Stimulated activated CD8-positive, alpha-beta memory T cell treated with anti-CD3 and anti-CD28 coated beads, Interleukin-15, amount 100 ng/mL, for 4 hours (primary cell): ENCODE measurements at places on chromosomes 3 and 15.

DNA sequence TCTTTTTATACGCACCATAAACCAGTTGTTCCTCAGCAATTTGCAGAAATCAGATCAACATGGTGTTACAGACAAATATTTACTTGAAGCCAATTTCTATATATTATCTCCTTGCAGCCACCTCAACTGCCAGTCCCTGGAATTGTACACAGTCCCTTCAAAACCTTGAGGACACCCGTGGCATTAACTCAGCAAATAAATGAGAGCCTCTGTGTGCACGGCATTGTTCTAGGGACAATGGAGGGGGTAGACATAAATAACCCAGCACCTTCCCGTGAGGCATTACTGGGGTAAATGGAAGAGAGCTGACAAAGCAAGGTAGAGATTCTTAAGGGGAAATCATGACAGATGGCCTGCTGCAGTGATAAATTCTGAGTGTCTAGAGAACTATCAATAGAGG lies 12.5 kb downstream of the TM2D3 start:
- no peak for DNase-seq

DNA sequence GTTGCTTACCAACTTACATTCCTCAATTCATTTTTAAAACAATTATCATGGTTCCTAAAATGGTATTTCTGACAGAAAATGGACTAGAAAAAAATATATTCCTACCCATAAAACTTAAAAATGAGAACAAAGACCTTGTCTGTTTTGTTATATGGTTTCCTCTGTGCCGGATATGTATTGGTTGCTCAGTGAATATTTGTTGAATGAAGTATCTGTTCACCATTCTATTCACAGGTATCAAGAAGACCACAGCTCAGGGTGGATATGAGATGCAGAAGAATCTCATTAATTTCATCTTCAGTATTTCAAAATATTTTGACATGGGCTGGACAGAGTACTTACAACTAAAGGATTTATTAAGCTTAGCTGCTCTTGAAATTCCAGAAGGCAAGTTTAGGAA lies 58.1 kb downstream of the TUSC7 start:
- no peak for DNase-seq

DNA sequence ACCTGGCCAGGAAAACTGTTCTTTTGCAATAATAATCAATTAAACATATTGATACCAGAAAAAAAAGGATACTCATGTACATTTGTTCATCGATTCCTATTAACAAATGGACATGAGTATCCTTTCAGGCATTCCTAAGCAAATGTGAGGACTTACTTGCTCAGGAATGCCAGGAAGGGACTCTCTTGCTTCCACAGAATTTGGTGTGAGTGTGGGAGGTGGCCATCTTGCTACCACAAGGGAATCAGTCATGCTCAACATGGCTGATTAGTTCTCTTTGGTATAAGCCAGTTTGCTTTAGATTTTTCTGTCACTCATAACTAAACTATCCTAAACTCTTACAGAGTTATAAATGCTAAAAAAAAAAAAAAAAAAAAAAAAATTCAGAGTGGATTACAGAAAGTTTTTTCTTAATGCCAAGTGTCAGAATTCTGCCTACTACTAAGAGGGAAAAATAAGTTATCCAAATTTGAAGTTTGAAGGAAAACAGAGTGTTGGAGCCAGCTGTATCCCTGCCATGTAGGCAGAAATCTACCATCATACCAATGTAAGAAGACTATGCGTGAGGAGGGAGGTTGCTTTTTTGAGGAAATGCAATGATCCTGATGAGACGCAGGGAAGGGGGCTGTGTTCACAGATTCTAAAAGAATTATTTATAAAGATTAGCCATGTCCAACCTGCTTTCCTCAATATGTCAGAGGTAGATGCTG lies 98.7 kb downstream of the PLD1 start:
- no peak for DNase-seq

DNA sequence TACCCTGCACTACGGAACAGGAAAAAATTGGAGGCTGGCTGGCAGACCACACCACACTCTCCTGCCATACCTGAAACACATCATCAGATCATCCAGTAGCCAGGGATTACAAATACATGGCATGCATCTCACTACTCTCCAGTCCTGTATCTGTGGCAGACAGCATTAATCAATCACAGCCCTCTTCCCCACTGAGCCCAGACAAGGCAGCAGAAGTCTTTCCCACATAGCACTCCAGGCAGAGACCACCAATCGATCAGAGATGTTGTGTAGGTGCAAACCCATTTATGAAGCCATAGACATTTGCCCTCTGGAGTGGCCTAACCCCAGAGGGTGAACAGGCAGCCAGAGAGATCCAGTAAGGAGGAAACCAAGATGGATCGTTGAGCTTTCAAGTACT lies 410.9 kb upstream of the PROK2 start:
- no peak for DNase-seq
